Naive thymus-derived CD8-positive, alpha-beta T cell (primary cell): ENCODE measurements at places on chromosomes 6 and 20.

DNA sequence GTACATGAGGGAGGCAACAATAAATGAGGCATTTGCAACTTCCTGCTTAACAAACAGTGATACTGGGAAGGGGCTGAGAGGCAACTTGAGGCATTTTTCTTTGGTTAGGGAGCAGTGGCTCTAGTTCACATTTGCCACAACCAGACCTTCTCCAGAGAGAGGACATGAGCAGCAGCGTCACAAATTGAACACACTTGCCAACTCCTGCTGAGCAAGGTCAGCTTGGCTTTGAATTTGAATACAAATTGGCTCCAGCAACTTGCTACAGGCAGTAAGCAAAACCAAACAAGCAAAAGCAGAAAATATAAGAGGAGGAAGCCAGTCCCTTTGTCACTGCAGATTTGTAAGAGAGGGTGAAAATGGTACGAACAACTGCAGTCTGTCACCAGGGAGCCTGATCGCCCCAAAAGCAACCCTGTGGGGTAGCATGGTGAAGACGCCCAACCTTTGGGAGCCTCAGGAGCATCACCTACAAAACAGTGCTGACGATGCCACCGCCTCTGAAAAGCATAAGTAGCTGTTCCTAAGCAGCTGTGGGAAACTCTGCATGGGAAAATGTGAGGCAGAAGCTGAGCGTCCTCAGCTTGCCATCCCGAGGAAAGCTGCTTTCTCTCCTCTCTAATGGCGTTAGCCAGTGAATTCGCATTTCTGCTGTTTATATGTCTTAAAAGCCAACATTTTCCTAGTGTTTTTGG, 378.7 kb downstream of the RNGTT start:
- peaks cover 45% of the 10 kb centered on the region for H3K27me3 ChIP-seq
- H3K36me3 ChIP-seq: no peaks in the 10 kb centered on the region
- H3K4me3 ChIP-seq: no peak overlapping the region
- H3K27ac ChIP-seq: no peak overlapping the region

DNA sequence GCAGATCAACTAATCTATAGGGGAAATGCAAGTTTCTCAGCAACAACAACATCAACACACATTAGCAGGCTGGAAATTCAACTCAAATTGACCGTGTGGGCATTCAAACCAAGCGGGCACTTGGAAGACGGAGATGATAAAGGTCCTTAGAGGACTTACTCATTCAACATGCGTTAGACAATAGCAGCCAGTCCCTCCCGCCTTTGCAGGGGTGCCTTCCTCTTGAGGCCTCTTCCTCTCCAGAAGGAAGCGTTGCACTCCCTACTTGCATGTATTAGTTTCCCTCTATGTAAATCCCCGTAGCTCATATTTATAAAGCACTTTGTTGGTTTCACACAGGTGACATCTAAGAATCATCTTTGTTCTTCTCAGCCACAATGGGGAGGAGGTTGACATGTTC, 300.8 kb upstream of the STXBP5 start:
- H3K36me3 ChIP-seq: no peaks in the 10 kb centered on the region
- DNase-seq: no peak
- no peak overlapping the region for H3K4me3 ChIP-seq
- no peak overlapping the region for H3K27ac ChIP-seq
- no peaks in the 10 kb centered on the region for H3K27me3 ChIP-seq

GRCh38 chr6:105313211-105313610, 89.7 kb downstream of the PREP start:
- H3K36me3 ChIP-seq: peaks cover 59% of the 10 kb centered on the region
- H3K4me1 ChIP-seq: no peaks in the 10 kb centered on the region
- no peaks in the 10 kb centered on the region for H3K27me3 ChIP-seq
- H3K27ac ChIP-seq: no peak overlapping the region

- peaks cover 22% of the 10 kb centered on the region for H3K27me3 ChIP-seq
- no peak for DNase-seq
- H3K4me3 ChIP-seq: no peak overlapping the region
- no peak overlapping the region for H3K27ac ChIP-seq
Observed at GRCh38 chr6:79874531-79875134, 72.7 kb downstream of the ELOVL4 start.
